ENCODE measurements at places on chromosomes 1 and 21.

DNA sequence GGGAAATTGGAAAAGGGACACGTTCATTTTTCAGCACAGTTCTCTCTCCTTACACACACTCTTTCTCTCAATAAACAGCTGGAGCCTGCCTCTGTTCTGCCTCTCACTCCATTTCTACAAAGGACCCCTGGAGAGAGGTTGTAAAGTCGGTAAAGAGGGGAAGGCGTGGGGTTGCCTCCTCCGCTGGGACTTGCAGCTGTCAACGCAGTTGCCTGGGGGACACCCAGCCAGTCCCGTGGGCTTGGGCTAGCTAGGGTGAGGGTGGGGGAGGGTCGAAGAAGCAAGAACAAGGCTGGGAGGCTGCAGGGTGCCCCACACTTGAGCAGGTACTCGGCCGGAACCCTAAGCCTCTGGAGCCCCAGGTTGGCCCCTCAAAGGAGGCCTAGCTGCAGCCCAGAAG is 27.6 kb downstream of the C1orf216 start:
- DNase-seq, result no peak

GRCh38 chr1:228542981-228543380 is 55.8 kb downstream of the RNF187 start:
- DNase-seq, result no peak

- peak; percentile 6 for DNase-seq
Measured at GRCh38 chr1:21663248-21663950, 5.8 kb downstream of the RAP1GAP start.

DNA sequence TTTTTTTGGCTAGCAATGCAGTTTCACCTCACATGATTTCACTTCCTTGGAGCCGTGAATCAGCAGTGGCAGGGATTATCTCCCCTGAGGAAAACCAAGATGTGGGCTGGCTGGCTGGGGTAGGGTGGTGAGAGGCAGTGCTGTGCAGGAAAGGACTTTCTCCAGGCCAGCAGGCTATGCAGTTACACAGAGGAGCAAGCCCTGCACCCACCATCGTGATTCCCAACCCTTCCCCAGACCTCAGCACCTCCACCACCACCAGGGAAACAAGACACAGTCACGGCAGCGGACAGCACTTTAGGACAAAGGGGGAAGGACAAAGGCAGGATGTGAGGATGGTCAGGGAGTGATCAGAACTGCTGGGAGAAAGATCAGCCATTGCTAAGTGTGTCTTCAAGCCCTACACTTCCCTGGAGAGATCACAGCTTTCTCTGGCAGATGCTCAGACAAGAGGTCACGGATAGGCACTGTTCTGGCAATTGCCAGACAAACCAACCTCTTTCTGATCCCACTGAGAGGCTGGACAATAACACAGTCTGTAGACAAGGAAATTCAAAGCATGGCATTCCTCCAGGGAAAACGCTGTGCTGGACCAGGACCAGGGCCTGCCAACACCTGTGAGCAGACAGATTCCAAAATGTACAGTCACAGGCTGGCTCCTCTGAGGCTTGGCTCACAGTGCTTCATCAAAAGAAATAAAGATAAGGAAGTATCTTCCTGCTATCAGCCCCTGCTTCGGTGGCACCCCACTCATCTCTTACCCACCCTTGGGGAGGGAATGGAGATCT is 509.4 kb downstream of the SMYD3 start:
- no peak for DNase-seq

DNA sequence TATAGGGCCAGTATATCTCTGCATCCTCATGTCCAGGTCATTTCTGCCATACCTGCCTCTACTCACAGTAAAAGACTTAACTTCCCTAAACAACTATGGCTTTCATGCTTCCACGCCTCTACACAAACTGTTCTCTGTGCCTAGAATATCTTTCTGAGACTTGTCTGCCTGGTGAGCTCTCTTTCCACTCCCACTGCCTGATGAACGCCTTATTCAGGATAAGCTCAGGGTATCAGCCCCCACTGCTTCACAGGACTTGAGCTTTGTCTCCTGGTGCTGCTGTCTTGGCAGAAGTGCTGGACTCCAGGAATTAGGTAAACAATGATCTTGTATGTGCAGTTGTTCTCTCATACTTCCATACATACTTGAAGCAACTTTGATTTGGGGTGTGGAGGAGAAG is 4.8 kb upstream of the DDX20 start:
- no peak for DNase-seq

DNA sequence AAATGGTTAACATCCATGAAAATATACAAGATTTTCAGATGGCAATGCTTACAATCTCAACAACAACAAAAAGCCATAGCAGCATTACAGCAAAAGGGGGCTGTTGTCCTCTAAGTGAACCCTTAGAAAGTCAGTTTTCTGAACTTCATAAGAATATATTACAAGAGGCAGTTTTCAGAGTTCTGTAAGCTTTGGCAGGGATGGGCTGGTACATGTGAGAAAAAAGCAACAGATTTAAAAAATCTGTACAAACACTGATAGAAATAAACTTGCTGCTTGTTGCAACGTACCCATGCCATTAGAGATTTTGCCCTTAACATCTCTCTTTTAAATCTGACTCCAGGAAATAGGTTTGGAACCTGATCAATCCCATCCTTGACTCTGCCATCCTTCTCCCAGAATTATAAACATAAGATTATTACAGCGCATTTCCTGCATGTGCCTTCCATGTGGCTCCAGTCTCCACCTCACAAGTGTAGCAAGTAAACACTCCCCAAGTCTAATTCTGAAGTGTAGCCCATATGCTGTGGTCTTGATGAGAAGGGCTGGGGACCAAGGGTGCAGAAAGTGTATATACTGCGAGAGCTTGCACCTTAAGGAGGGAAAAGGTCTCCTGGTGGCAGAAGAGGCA is 101.4 kb upstream of the TSPAN2 start:
- no peak for DNase-seq

- no peak for DNase-seq
Measured at GRCh38 chr21:32544697-32545096, 40.6 kb downstream of the TCP10L start.

DNA sequence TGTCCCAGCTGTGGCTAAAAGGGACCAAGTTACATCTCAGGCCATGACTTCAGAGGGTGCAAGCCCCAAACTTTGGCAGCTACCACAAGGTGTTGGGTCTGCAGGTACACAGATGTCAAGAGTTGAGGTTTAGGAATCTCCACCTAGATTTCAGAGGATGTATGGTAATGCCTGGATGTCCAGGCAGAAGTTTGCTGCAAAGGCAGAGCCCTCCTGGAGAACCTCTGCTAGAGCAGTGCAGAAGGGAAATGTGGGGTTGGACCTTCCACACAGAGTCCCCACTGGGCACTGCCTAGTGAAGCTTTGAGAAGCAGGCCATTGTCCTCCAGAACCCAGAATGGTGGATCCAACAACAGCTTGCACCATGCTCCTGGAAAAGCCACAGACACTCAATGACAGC is 10.1 kb upstream of the PHGDH start:
- DNase-seq, result no peak

GRCh38 chr1:21911205-21912001 is 25.7 kb downstream of the HSPG2 start:
- DNase-seq, result no peak

DNA sequence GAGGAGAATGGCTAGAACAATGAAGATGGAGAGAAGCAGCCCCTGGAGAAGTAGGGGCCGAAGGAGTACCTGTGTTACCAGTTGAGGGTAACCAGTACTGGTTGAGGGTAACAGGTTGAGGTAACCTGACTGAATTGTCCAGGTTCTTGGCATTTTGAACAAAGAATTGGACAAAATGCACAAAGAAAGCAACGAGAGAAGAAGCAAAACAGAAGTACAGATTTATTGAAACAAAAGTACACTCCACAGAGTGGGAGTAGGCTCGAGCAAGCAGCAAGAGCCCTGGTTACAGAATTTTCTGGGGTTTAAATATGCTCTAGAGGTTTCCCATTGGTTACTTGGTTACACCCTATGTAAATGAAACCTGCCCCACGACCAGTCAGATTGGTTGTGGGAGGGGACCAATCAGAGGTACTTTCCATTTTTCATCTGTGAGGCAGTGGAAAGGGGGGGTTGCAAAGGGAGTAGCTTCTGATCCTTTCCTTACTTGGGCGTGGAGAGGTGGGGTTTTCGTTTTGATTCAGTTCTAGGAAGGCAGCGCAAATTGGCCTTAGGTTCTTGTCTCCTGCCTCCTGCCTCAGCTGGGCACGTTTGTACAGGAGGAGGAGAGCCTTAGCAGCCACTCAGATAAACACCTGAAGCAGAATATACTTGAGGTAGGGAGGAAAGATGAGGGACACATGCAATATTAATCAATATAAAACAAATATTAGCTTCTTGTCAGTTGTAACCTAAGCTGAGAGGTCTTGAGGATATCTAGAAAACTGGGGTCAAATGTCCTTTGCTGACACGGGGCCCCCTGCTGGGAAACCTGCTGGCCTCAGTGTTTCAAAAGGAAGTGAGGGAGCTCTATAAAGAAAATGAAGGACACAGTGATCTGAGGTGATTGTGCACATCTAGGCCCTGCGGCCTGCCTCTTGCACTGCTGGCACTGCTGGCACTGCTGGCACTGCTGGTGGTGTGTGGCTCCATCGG is 14.3 kb upstream of the LSM10 start:
- peak; percentile 37 for DNase-seq

GRCh38 chr1:177915641-177916040 is 54.2 kb downstream of the SEC16B start:
- DNase-seq, result no peak

- DNase-seq, result no peak
Measured at GRCh38 chr1:52640697-52641096, 7.7 kb downstream of the SHISAL2A start.

DNA sequence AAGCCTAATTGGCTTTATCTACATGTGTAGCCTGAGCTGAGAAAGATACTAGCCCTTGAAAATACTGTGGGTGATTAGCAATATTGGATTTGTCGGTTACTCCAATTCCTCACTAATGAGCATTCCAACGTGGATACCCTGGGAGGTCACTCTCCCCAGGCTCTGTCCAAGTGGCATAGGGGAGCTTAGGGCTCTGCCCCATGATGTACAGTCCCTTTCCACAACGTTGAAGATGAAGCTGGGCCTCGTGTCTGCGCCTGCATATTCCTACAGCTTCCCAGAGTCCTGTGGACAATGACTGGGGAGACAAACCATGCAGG is 2.6 kb downstream of the RCC1 start:
- DNase-seq, result no peak

DNA sequence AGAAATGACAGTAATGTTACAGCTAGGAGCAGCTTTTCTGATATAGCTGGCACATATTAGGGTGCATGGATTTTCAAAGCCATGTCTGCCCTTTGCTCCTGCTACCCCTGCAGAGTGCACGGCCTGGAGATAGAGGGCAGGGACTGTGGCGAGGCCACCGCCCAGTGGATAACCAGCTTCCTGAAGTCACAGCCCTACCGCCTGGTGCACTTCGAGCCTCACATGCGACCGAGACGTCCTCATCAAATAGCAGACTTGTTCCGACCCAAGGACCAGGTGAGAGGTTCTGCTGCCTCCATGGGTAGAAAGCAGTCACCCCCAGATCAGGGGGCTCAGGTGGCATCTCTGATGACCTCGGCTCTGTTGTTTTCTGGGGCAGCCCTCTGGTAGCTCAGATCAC is 9.8 kb downstream of the MTARC1 start:
- no peak for DNase-seq

DNA sequence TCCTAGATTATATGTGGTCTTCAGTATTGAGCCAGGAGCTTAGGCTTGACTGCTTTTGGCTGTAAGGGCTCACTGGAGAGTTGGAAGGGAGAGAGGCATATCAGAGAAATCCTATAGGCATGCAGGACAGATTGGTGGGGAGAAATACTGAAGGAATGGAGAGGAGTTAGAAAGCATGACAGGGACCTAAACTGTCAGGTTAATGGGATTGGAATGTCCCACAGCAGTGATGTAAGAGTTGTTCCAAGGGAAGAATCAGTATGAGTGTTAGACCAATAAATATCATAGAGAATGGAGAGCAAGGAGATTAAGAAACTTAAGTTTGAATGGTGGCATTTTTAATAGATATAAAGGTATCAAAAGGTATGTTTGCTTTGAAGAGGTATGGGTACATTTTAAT is 39.7 kb downstream of the SLC35A3 start:
- DNase-seq, result no peak

DNA sequence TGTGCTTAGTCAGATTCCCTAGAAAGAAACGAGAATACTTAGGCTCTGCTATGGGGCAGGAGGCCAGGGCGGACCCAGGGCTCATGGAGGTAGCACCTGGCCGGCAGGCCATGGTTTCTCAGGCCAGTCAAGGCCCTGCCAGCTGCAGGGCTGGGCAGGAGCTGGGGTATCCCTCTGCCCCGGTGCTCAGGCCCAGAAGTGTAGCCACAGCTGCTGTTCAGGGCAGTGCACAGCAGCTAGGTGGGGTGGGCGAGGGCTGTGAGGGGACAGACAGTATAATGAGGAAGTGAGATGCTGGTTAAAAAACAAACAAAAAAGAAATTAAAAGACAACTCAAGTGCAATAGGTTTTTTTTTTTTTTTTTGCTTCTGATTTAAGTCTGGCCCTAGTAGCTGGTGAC is 34.0 kb upstream of the EDN2 start:
- no peak for DNase-seq

- DNase-seq, result no peak
Measured at GRCh38 chr1:30751830-30752650, 5.5 kb downstream of the LAPTM5 start.

GRCh38 chr1:241972703-241973369 is 15.3 kb downstream of the BECN2 start:
- no peak for DNase-seq

- no peak for DNase-seq
Measured at GRCh38 chr1:83497563-83497962, 501.4 kb downstream of the TTLL7 start.

GRCh38 chr21:33700491-33700890 is 58.2 kb downstream of the ITSN1 start:
- DNase-seq, result no peak

DNA sequence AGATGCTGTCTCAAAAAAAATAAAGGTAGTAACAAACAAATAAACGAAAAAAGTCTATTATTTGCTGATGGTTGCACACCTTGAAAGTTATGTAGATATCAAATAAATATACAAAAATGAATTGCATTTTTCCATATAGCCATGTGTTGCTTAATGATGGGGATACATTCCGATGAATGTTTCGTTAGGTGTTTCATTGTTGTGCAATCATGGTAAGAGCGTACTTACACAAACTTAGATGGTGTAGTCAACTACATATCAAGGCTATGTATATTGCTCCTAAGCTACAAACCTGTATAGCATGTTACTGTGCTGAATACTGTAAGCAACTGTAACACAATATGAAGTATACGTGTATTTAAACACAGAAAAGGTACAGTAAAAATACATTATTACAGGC is 34.4 kb downstream of the AHCTF1 start:
- no peak for DNase-seq

Data from activated CD4-positive, CD25-positive, alpha-beta regulatory T cell treated with anti-CD3 and anti-CD28 coated beads, Interleukin-2, amount 50 U/mL, for 72 hours (primary cell).